Pancreas (tissue), 10 donors: ENCODE measurements at places on chromosomes 3 and 15.
A peak's percentile ranks its signal among the peaks of the same experiment; 100 is the strongest.

- no peak for DNase-seq
Measured at GRCh38 chr3:130411320-130411719, 65.8 kb downstream of the COL6A5 start.

DNA sequence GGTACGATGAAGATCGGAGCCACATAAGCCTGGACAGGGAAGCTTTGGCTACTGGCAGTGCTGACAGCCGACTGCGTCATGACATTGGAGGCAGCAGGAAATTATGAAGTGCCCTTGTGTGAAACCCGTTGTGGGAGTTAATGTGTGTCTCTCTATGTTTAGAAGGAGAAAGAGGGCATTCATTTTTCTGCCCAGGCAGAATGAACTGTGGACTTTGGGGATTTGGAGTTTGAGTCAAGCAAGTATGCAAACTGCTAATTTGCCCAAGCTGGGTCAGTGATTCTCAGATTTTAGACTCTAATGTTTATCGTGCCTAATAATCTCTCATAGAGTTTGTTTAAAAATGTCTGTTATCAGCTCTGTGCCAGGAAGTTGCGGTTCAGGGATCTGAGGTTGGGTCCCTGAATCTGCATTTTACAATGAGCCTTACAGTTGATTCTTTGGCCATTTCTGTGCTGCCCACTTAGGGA lies 5.6 kb downstream of the CTXND1 start:
- no peak for DNase-seq

GRCh38 chr3:137110392-137110996 lies 152.7 kb downstream of the IL20RB start:
- no peak for DNase-seq

DNA sequence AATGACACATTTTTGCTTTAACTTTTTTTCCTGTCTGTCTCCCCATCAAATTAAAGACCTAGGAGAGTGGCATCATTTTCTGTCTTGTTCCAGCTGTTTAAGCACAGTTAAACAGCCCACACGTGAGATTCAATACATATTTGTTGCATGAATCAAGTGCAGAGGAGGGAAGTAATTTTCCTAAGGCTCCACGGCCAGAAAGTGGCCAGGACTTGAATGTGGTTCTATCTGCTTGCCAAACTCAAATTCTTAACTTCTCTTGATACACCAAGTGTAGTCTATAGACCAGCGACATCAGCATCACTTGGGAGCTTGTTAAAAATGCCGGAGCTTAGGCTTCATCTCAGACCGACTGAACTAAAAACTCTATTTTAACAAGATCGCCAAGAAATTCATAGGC lies 724.8 kb upstream of the CFAP20DC start:
- DNase-seq, result no peak

- DNase-seq, result no peak
Measured at GRCh38 chr3:100159331-100160153, 45.2 kb upstream of the FILIP1L start.

- peak; percentile 97 for DNase-seq
Measured at GRCh38 chr3:157081626-157082210, 78.2 kb downstream of the CCNL1 start.

GRCh38 chr15:59349680-59350420 lies 22.8 kb downstream of the MYO1E start:
- no peak for DNase-seq

- no peak for DNase-seq
Measured at GRCh38 chr3:28917895-28918475, 362.9 kb upstream of the RBMS3 start.

GRCh38 chr3:12750658-12751071 lies 8.4 kb downstream of the TMEM40 start:
- DNase-seq, result no peak

- no peak for DNase-seq
Measured at GRCh38 chr15:100833417-100834389, 45.9 kb upstream of the ALDH1A3 start.

- peak; percentile 43 for DNase-seq
Measured at GRCh38 chr15:43792761-43793476, 799 bp downstream of the SERF2 start.

DNA sequence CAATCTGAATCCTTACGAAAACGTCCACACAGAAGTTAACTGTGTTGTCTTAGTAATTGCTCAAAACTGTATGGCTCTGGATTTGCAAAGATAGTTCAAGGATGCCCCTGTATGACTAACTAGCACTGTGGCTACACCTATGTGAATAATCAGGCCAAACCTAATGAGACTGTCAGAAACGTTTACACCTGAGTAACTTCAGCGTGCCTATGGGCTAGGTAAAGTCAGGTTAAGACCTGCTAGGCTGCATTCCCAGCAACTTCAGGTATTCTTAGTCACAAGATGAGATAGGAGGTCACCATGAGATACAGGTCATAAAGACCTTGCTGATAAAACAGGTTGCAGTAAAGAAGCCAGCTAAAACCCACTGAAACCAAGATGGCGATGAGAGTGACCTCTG lies 87.8 kb upstream of the PLXND1 start:
- no peak for DNase-seq

GRCh38 chr3:115961380-115961779 lies 338.1 kb downstream of the GAP43 start:
- DNase-seq, result no peak

- no peak for DNase-seq
Measured at GRCh38 chr15:70801109-70801508, 37.8 kb upstream of the UACA start.

- no peak for DNase-seq
Measured at GRCh38 chr15:96066852-96067495, 263.5 kb upstream of the NR2F2 start.

- no peak for DNase-seq
Measured at GRCh38 chr3:312911-313310, 116.3 kb downstream of the CHL1 start.

DNA sequence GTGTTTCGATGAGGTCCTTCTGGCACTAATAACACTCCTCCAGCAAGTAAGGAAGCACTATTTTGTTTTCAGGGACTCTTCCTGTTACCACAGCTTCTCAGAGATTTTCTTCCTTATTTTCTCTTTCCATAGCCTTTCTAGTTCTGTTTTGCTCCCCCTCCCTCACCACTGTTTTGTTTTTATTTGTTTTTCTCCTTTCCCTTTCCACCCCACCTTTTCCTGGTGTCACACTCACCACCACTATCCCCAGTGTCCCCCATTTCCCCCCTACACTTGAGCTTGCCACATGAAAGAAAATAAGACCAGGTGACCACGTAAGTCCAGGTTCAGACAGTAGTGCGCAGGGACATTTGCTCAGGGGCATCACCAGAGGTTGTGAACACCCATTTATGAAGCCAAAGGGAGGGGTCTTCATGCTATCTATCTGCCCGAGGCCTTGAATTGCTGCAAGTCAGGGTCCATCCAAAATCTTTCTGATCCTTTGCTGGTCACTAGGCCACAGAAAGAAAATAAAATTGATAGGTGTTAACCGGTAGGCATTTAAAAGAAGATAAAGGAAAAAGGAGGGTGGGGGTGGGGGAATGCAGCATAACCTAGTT lies 1.4 kb upstream of the RFTN1 start:
- DNase-seq, result no peak

DNA sequence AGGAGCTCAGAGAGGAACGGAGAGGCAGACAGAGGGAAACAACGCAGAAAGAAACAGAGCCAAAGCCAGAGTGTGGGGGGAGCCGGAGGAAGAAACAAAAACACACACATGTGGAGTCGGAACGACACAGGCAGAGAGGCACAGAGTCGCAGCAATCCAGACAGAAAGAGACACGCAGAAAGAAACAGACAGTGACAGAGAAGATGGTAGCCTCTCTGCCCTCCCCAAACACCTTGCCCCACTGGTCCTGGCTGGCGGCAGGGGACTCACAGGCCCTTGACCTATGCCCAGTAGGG lies 1.7 kb downstream of the NCKIPSD start:
- no peak for DNase-seq

GRCh38 chr3:150523538-150523937 lies 22.8 kb downstream of the SERP1 start:
- no peak for DNase-seq

DNA sequence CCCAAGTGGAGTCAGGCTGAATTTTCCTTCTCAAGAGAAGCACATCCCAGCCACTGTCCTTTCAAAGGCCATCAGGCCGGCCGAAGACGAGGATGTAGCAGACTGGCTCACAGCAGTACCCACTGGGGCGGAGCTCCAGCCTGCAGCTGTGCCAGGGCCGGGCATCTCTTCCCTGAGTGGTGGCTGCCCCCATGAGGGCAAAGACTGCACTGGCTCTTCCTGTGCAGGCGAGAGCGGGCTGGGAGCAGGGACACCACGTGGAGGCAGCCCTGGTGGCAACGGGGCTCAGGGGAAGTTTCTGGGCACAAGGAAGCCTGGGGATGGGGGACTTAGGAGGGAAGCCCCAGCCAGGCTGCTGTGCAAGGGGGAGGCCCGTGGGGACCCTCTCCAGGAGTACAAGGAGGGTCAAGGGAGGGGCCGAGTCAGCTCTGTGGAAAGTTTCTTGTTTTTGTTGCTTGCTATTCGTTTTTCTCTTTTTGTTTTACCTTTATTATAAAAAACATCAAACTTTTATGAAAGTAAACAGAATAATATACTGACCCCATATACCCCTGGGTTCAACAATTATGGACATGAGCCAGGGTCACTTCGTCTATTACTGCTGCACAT lies 66.1 kb downstream of the RPN1 start:
- peak; percentile 87 for DNase-seq

DNA sequence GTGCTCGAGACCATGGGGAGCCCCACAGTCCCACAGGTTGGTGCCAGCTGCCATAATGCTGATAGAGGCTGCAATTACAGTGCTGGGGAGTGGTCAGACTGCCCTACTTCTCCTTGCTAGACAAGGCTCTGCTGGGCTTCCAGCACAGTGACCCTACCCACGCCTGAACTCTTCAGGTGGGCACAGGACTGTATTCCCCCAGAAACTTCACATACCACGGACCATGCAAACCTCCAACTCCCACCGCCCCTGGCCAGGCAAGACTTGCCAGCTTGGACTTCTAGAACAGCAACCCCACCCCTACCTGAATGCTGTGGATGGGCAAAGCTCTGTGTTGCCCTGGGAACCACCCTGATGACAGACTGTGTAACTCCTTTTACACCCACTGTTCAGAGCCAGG lies 885.3 kb downstream of the SI start:
- DNase-seq, result no peak
